ENCODE measurements at places on chromosomes 4 and X.
A peak's percentile ranks its signal among the peaks of the same experiment; 100 is the strongest.

GRCh38 chr4:11720292-11720691, 291.6 kb upstream of the HS3ST1 start:
- DNase-seq, result peak; percentile 1

DNA sequence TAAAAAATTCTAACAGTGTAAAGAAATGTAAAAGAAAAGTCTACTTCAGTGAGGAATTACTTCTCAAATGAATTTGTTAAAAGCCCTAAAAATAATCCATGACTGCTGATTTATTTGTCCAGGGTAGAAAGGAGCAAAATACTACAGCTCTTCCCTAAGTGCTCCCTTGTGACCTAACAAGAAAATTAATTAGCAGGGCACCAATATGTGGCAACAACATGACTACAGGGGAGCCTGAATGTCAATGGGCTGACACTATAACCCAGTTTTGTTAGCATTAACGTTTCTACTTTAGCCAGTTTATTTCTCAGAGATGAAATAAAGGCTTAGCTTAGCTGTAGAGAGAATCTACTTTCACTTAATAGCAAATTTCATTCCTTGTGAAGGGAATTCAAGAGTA, 918.9 kb upstream of the EPHA5 start:
- no peak for DNase-seq

DNA sequence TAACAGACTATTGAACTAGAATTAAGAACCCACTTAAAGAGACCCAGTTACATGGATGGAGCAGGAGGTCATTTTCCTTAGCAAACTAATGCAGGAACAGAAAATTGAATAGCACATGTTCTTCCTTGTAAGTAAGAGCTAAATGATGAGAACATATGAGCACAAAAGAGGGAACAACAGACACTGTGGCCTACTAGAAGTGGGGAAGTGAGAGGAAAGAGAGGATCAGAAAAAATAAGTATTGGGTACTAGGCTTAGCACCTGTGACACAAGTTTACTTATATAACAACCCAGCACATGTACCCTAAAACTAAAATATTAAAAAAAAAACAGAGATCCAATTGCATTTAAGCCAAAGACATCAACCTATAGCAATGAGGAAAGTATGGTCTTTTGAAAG, 26.2 kb downstream of the ARAP2 start:
- DNase-seq, result no peak

GRCh38 chrX:136021903-136022302, 36.7 kb downstream of the SLC9A6 start:
- DNase-seq, result no peak

DNA sequence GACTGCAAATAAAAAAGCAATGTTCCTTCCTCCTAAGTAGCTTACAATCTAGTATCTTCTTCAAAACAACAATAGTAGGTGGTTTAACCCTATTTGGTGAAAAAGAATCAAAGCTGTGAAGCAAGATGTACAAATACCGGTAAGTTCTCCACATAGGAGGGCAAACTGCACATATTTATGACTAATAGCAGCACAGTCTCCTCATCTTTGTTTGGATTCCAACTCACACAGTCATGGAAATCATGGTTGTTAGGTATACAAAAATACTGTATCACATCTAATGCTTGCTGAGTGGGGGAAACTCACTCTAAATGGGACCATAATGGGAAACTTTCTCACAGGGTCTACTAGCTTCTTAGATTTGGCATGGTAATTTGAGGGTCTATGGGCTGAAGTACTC, 597.2 kb downstream of the INPP4B start:
- DNase-seq, result no peak

DNA sequence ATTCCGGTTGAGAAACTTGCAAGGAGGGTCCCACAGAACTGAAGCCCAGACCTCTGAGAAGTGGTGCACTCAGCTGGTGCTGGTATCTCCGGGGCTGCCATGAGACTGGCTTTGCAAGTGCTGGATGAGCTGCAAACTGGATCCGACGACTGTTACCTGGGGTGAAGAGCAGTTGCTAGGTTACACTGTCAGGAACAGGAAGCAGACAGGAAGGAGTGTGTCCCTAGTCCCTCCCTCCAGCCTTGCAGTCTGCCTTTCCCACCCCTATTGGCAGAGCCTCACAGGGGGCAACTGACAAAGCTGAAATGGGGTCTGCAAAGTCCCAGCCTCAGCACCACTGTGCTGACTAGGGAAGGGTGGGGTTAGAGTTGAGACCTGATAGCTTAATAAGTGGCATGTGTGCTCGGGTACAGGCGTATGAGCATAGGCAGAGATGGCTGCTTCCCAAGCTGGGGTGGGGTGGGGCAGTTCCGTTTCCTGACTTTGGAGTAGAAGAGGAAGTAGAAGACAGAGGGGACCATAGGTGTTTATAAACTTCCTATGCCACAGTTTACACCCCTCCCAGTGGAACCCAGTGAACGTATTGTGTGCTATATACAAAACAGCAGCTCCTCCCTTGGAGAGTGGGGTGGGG, 18.0 kb downstream of the PPEF1 start:
- no peak for DNase-seq

DNA sequence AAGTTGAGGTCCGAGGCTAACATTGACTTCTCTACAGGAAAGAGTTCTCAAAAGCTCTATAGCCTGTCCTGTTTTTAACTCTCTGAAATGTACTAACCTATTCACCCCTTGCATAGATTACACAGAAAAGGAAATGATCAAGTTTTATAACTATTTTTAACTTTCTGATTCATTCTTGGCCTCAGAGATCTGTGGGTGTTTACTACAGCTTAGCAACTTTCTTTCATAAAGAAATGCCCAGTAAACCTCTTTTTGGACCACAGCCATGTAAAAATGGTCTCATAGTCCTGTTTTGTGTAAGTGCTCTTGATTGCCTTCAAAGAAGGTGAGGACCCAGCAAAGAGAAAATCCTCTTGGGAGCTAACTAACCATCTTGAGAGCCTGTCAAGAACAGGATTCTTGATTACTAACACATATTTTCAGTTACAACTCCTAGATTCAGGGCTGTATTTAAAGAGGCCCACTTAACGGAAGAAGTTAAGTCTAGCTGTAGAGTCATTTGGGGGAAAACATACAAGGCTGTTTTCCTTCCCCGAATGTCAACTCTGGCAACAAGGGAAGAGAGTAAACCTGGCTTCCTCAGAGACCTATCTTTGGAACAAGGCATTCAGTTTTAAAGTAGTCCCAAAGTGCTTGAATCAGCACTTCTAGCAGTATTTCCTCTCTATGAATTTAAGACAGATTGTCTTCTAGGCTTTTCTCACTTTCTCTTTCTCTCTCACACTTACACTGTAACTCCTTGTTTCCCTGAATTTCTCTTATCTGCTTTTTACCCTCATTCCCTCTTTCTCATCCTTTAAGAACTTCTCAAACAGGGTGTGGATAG, 78.2 kb downstream of the IL21 start:
- no peak for DNase-seq
